T-cell (primary cell): ENCODE measurements at places on chromosomes 5 and 9.

DNA sequence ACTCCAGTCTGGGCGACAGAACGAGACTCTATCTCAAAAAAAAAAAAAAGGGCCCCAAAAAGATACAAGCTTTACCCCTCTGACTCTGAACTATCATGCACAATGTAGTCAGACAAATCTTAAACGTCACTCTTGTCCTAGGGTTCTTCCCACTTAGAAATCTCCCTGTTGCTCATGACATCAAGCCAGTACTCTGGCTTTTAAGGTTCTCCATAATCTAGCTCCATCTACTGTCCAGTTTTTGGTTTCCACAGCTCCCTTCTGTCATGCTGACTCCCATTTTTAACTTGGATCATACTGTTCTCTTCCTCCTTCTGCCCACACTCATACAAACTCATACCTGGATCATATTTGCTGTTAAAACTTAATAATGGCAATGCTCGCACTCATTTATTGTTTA, 156.7 kb upstream of the TLX3 start:
- DNase-seq: no peak

DNA sequence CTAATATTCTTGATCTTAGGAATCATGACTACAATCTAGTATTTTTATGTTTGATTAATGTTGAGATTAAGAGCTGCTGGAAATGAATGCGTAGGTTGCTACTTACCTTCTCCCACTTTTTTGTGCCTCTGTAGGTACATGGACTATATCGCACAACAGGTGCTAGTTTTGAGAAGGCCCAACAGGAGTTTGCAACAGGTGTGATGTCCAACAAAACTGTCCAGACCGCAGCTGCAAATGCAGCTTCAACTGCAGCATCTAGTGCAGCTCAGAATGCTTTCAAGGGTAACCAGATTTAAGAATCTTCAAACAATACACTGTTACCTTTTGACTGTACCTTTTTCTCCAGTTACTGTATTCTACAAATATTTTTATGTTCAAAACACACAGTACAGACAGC, 115.0 kb downstream of the SCAMP1 start:
- no peak for DNase-seq

GRCh38 chr9:15121630-15122029, 185.4 kb downstream of the TTC39B start:
- DNase-seq: no peak

- DNase-seq: no peak
These were observed 11.6 kb downstream of the SKIC3 start for GRCh38 chr5:95543017-95543705.

DNA sequence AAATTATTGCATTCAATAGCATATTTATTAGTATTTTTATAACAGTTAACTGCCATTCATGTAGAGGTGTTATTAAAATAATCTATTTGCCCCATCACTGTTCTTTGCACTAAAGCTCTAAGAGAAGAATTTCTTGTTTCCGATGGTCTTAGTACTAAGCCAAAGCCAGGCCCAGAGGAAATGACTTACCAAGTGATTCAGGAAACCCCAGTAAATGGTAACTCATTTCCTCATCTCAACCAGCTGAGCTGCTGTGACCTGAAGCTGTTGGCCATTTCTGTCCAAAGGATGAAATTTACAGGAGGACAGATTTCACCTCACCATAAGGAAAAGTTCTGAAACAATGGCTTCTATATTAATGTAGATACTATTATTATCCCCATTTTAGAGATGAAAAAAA, 117.0 kb downstream of the PIK3R1 start:
- DNase-seq: no peak

- DNase-seq: no peak
These were observed 22.4 kb downstream of the SH3TC2 start for GRCh38 chr5:149040421-149040820.

DNA sequence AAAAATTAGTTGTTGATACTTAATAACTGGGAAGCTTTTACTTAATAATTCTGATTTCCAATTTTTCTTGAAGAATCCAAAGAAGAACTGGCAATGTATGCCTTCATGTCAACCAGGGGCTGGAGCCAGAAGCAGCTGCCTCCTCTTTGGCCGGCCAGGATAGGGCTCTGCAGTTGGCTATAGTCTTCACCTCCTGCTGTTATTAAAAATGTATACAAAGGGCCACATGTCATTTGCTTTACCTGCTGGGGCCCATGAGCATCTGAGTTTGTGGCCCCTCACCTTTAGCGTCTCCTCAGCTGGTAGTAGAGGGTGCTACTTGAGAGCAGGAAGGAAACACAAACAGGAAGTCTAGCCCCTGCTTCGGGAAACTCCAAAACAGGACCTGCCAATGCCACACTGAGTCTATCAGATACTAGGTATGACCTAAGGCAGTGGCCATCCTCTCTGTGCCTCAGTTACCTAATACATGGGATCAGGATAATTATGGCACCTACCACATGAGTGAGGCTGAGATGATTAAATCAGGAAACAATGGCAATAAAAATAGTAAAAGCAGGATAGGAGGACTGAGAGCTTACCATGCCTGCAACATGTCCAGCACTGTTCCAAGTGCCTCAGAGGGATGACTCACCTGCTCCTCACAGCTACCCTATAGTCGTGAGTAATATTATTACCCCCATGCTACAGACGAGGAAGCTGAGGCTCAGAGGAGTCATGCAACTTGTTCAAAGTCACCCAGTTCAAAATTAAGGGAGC, 21.3 kb downstream of the CCDC69 start:
- DNase-seq: no peak

GRCh38 chr9:94567271-94567670, 12.4 kb downstream of the PCAT7 start:
- DNase-seq: no peak
